Hepatic stellate cell (primary cell): ENCODE measurements at places on chromosomes 4 and X.

- no peak for DNase-seq
Measured at GRCh38 chr4:172691552-172691951, 477.1 kb upstream of the GALNT7 start.

GRCh38 chr4:8192748-8193738 lies 6.0 kb upstream of the SH3TC1 start:
- DNase-seq: no peak

- DNase-seq: no peak
Measured at GRCh38 chrX:48981178-48981577, 9.5 kb upstream of the KCND1 start.

DNA sequence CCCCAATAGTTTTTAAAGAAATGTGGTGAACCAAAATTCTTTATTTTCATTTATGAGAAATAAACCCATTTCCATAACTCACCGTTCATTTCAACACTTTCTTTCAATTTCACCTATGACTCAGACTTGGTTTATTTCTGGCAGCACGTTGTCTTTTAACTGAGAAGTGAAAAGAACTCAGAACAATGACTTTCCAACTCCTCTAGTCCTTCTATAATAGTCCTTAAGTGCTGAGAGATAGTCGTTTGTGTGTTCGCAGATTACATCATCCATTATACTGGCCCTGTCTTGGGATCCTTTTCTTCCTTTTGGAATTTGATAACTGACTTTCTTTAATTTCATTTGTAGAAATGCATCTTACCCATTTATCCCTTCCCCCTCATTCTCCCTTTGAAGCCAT lies 113.6 kb downstream of the GLUD2 start:
- DNase-seq: no peak

DNA sequence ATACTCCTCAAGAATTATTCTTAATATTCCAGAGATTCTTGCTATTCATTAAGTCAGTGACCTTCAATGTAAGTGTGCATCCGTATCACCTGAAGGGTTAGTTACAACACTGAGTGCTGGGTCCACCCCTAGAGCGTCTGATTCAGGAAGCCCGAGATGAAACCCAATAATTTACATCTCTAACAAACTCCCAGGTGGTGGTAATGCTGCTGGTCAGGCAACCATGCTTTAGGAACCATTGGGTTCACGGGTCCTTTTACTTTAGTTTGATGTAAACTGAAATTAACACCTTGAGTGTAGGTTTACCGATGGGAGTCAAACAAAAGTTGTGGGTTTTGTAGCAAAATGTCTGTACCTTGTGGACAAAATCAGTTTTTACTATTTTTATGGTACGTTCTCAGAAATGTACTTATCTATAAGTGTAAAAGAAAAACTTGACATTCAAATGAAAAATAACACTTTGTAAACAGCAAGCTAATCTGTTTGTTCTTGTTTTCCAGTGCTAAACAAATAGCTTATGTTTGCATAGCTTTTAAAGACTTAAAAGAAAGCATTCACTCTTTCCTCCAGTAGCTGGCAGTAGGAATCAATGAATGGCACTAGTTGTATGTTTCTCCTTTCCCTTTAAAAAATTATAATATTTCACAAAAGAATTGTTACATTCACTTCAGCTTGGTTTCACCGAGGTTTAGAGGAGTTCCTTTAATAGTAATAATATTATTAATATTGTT lies 32.7 kb downstream of the ACE2 start:
- no peak for DNase-seq

DNA sequence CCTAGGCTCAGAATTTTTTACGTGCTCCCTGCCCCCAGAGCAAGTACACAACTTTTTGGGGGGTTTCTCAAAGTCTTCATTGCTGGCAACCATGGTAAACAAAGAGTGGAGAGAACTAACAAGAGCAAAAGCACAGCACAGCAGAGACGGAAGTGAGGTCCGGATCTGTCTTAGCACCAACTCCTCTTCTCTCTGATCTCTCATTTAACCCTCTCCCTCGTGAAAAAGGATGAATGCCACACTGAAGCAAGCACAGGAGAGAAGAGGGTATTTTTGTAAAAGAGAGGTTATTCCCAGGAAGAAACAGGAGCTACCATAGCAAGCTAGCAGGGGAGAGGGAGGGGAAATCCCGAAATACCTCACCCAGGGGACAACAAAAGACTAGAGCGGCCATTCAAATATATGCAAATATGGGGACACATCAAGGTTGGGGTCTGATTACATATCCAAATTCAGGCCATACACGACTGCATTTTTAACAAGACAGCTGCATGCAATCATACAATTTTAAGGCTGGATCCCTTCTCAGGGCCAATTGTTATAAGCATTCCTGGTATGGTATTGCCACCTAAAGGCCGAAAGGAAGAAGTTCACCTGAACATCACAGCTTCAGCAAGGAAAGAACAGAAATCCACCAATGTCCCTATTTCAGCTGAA lies 46.6 kb downstream of the CD40LG start:
- DNase-seq: peak; percentile 34

DNA sequence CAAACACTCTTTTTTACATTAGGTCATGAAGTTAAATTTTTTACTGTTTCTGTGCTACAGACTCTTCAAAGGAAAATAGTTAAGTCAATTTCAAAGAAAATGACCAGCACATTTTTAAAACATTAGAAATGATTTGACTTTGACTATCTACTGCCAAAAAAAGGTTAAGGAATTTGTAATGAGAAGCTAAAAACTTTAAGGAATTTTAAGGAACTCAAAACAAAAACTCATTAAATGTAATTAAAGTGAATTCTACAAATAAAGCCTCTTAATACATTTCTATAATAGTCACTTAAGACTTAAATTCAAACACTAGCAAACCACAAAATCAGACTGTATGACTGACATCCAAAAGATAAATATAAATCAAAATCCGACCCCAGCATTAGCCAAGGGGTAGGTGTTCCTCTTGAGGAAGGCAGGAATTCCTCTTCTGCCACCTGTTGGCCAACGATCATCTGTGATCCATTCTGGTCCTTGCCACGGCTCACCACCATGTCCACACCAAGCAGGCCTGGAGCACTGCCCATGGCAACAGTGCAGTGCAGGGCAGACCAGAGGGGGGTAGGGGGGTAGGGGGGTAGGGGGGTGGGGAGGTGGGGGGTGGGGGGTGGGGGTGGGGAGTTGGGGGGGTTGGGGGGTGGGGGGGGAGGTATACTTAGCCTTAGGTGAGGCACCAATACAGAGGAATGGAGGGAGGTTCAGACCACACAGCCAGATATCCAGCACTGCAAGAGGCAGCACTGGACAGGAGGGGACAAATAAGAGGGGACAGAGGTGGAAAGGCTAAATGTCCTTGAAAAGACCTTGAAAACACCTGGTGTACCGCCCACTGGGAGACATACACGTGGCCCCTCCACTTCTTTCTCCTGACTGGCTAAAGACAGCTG lies 287.4 kb downstream of the CHIC1 start:
- no peak for DNase-seq

DNA sequence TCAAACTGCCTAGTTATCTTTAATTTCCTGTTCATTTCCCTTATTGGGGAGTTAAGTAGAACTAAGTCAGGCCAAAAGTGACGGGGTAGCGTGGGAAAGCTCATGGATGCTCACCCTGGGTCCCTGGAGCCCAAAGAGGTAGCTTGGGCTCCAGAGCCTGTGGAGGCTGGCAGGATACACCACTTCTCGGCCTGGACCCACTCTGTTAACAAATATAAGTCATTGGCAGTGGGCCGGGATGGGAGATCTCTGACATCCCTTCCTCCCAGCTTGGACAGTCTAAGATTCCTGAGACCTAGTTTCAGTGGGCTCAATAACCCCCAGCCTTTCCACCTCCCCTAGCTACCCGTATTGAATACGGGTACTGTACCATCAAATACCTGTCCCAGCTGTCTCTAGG lies 106.1 kb downstream of the EFNB1 start:
- DNase-seq: no peak

DNA sequence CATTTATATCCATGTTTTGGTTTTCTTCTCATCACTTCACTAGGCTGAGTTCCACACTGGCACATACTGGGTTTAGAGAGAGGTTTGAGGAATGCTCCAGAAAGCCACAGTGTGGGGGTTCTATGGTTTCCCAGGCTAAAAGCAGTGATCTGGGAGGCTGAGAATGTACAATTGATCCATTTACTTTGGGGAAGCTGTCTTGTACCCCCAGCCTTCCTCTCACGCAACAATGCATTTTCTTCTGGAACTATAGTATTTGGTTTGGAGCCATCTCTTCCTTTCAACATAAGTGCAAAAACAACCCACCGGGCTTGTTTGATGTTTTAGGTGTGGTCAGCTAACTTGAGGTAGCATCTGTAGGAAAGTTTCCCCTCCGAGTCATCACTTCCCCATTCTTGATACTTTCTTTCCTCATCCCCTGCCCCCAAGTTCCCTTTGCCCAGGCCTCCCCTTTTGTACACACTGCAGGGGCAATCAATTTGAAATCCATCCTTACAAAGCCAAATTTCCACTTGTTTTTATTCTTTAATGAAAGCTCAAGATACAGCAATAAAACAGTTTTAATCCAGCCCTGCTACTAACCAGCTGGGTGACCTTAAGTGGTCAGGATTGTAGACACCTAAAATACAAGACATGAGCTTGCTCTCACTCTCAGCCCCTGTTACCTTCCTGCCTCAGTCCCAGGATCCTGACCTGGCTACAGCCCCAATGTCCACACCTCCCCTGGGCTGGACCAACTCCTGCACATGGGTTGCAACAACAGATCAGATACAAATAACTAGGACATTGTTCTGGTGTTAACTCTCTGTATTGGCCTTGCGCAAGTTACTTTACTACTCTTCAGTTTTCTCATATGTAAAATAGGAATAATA lies 109.2 kb downstream of the FHDC1 start:
- DNase-seq: no peak

DNA sequence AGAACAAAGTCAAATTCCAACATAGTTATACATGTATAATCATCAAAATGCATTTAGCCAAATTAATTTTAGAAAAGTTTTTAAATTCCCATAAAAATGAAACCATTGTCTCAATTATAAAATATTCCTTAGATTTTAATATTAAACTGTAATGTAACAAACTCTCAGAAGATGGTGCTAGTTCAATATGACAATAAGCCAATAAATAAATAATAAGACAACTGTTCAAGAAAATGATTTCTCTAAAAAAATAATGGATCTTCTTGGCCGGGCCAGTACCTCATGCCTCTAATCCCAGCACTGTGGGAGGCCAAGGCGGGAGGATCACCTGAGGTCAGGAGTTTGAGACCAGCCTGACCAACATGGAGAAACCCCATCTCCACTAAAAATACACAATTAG lies 80.3 kb downstream of the RAB28 start:
- no peak for DNase-seq

DNA sequence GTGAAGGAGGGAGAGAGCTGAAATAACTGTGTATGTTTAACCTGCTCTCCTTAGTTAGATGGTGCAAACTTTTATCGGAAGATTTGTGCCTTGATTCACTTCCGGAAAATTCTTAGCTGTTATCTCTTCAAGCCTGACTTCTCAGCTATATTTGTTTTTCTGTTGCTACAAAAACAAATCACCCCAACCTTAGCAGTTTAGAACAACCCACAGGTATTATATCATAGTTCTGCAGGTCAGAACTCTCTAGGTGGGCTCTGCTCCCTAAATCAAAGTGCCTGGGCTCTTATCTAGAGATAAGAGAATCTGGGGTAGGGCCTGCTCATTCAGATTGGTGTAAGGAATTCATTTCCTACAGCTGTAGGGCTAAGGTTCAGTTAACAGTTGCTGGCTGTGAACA lies 15.1 kb upstream of the CEP135 start:
- no peak for DNase-seq

- DNase-seq: no peak
Measured at GRCh38 chr4:169416997-169417396, 146.2 kb upstream of the SH3RF1 start.

- no peak for DNase-seq
Measured at GRCh38 chr4:81628489-81628888, 156.8 kb upstream of the RASGEF1B start.

DNA sequence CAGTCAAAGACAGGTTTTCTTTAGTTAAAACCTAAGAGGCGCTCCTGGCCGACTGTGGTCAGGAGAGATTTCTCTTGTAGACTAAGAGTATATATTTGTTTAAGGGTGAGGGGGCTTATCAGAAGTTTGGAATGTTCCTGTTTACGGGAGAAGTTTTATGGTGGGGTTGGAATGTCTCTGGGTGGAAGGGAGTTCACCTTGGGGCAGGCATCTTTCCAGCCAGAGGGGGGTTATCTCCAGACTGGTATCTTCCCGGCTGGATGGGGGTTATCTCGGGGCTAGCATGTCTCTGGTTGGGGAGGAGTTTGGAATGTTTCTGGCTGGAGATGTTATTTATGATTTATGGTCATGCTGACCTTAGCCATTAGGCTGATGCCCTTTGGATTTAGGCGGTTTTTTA lies 116.0 kb downstream of the COX7B2 start:
- no peak for DNase-seq

DNA sequence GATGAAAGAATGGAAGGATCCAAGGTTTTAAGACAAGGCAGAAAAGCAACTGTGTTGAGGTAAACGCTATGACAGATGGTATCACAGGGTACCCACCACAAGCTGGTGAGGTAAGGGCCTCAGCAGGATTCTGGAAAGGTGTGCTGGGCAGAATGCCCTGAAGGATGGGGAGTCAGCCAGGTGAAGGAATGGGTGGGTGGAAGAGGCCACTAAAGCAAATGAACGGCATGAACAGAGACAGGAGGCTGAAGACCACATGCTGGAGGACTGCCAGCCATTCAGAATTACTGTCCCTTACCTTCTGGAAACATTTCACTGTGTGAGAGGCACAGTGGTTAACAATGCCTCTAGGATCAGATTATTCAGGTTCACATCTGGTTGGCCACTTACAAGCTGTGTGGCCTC lies 23.6 kb downstream of the GPRIN3 start:
- no peak for DNase-seq

DNA sequence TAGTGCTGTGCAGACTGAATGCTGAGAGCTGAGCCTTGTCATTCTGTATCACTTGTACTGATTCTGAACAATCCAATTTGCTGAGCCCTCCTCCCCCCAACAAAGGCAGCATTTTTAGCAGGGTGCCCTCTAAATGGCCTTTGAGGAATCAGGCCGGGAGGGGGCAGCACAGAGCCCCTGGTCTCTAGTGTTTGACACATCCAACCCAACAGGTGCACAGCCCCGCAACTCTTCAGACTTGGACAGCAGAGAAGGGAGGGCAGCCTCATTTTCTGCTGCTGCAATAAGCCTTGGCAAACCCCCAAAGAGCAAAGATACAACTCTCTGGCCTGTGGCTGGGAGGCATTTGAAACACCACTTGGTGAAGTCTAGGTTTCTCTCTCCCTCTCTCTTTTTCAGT lies 3.4 kb downstream of the ATP1B4 start:
- no peak for DNase-seq
